ENCODE measurements at places on chromosomes 11 and 22.

DNA sequence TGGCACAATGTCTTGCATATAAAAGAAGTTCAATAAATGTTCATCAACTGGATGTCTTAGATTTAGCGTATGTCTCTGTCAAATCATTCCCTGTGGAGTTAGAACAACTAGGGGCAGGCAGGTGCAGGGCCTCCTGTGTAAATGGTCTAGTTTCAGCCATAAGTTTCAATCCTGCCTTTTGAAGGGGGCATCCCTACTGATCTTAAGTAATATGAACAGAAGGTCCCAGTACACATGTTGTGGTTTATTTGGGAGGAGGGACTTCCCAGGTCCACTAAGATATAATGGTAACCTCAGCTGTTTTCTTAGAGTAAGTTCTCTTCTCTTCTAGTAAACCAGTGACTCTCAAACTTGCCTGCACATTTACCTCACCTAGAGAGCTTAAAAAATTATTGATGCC, 19.8 kb downstream of the TTC12 start:
- no peak for DNase-seq

DNA sequence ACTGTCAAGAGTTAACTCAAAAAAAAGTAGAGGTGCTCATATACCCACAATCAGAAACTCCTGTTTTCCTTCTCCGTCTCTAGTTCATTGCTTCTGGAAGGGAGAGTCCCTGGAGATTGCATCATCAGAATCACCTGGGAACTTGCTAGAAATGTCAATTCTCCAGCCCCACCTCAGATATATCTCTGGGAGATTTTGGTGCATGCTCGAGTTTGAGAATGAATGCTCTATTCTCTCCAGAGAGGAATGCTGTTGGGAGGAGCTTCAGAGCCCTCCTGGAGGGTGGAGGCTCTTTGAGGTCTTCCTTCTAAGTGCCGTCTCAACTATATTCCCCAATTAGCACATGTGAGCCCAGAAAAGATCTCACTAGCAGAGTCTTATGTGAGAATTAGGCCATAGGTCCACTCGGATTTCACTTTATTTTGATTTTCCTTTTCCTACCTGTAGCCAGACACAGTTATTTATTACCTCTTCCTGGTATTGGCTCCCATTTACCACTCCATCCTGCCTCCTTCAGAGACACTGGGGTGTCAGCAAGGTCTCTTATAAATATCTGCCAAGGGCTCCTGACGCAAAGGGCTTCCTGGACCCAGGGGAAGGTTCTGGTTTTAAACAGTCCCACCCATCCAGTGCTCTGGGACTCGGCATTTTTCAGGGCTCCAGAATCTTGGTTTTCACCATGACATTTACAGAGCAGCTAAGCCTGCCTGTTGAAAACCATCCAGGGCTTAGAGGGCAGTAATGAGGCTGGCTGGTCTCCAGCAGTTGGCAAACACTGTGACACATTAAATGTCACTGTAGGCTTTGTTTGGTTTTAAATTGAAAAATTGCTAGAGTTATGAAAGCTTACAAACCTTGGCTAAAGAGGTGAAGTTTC, 136.2 kb downstream of the CD44 start:
- no peak for DNase-seq

- no peak for DNase-seq
These were observed 51.5 kb upstream of the ZBED5 start for GRCh38 chr11:10909141-10909883.

DNA sequence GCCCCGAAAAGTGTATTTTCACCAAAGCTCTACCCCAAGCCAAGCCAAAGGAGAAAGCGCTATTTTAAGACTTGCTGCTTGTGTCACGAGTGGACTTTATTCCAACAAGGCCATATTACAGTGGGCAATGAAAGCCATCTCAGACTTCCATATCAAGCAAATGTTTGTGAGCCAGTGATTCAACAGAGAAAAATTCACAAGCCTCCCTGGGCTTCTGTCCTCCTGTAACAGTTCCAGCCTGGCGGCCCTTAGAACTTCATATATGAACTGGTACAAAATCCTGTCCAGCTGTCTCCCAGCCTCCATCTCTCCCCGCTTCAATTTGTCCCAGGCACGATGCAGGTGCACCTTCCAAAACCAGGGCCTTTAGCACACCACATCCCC, 11.2 kb downstream of the LARGE1 start:
- no peak for DNase-seq

GRCh38 chr11:90449606-90450005, 226.8 kb upstream of the CHORDC1 start:
- no peak for DNase-seq

All from stimulated activated CD8-positive, alpha-beta memory T cell treated with anti-CD3 and anti-CD28 coated beads, Interleukin-4, amount 100 ng/mL, for 4 hours (primary cell).